ENCODE measurements at places on chromosomes 6 and 20. TPM values are rescaled to one million over a fixed set of nuclear protein-coding genes. Genes with fewer than 3 reads are reported as not detected.

CDSN gene
- total RNA-seq: under 0.01 TPM

OVOL2 gene
- total RNA-seq: 2.1 TPM

CALHM5 gene
- 0.40 TPM for total RNA-seq

ANKEF1 gene
- 5.2 TPM for total RNA-seq

AIF1 gene
- total RNA-seq: not detected

SLC17A3 gene
- 5.6 TPM for total RNA-seq

CST4 gene
- total RNA-seq: not detected

PSMF1 gene
- total RNA-seq: 41.7 TPM

CST9 gene
- not detected for total RNA-seq

ECT2L gene
- total RNA-seq: 0.10 TPM

GSTA1 gene
- 0.15 TPM for total RNA-seq

COL19A1 gene
- not detected for total RNA-seq

FAM83C gene
- total RNA-seq: not detected

UST gene
- total RNA-seq: 0.87 TPM

HRH3 gene
- total RNA-seq: not detected

ENPP1 gene
- 3.8 TPM for total RNA-seq

GGTLC1 gene
- total RNA-seq: not detected

TBXT gene
- total RNA-seq: not detected

SRXN1 gene
- total RNA-seq: 58.9 TPM

MRAP2 gene
- total RNA-seq: 1.7 TPM

HUS1B gene
- total RNA-seq: not detected

All from renal cortical epithelial cell (primary cell).